Left lung (tissue), 14 donors: ENCODE measurements at places on chromosomes 16 and 17.
A peak's percentile ranks its signal among the peaks of the same experiment; 100 is the strongest.

GRCh38 chr17:57521606-57522005 lies 223.5 kb downstream of the CCDC182 start:
- no peak for DNase-seq

DNA sequence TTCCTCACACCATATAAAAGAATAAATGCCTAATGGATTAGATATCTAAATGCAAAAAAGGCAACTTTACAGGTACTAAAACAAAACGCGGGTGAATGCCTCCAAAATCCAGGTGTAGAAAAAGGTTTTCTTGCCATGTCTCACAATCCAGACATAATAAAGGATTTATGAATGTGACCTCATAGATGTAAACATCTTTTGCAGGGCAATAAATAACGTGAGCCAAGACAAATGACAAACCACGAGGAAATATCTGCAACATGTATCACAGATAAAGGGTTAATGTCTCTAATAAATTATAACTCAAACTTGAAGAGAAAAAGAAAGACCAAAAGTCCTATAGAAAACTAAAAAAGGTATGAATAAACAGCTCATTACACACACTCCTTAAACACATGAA lies 180.7 kb downstream of the PARN start:
- no peak for DNase-seq

DNA sequence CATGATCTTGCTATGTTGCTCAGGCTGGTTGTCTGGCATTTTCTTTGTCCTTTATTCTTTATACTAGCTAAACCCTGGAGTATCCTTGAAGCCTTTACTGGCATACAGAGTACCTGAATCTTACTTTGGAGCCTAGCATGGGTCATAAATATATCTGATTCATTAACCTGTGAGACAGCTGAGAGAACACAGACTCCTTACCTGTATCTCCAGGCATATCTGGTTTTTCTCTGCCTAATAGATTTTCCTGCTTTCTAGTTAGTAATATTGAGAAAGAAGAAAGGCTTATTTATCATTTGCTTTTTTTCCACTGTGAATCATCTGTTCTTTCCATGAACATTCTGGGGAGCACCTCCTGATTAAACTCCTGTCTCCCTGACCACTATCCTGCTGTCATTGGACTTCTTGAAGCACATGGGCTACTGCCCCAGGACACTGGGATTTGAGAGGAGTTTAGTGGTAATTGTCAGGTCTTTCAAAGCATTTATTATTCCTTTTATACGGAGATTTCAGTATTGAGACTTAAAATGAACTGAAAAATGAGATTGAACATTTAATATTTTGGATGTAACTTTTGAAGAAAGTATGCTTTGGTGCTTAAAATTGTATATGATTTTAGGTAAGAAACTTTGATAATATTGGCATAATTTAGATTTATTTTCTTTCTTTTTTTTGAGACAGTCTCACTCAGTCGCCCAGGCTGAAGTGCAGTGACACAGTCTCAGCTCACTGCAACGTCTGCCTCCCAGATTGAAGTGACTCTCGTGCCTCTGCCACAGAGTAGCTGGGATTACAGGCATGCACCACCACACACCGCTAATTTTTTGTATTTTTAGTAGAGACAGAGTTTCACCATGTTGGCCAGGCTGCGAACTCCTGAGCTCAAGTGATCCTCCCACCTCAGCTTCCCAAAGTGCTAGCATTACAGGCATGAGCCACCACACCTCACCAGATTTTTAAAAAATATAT lies 8.6 kb downstream of the PDP2 start:
- no peak for DNase-seq

GRCh38 chr17:7147772-7148171 lies 31.4 kb downstream of the ASGR1 start:
- no peak for DNase-seq

DNA sequence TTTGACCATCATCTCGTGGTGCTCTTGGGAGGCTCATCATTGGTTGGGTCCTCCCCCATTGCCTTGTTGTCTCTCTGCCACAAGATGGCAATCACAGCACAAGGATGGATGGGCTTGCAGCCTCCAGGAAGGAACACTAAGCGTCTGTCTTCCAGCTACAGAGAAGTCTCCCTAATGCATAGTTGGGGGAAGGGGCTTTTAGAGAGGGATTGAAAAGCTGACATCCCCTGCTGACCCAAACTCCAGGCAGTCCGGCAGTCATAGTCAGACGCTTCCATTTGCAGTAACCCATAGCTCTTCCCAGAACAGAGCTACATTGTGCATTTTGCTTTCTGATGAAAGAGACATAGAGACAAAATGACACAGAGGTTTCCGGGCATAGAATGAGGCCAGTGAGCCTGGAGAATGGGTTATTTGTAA lies 111.4 kb downstream of the UTP18 start:
- DNase-seq = peak; percentile 63

DNA sequence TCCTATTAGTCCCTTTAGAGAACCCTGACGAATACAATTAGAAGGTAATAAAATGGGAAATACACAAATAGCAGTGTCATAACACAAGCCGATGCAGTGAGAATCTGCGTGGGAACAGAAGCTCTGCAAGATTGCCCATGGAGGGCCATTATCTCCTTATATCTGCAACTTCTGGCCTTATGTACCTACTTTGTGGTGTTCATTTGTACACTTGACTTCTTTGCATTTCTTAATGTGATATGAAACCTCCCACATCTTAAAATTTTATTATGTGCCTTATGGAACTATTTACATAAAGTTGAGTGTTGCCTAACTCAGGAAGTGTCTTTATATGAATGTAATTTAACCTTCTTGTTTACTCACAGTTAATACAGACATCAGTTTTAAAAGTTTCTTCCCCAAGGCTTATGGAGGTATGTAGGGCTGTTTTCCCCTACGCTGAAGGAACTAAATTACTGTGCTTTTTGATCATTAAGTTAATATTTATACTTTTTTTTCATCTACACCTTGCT lies 10.1 kb upstream of the TANC2 start:
- DNase-seq = no peak

GRCh38 chr17:66426397-66427033 lies 124.1 kb downstream of the PRKCA start:
- no peak for DNase-seq

GRCh38 chr17:9144502-9145249 lies 123.4 kb downstream of the NTN1 start:
- no peak for DNase-seq

- no peak for DNase-seq
Measured at GRCh38 chr17:30376621-30377452, 1.9 kb upstream of the CPD start.

DNA sequence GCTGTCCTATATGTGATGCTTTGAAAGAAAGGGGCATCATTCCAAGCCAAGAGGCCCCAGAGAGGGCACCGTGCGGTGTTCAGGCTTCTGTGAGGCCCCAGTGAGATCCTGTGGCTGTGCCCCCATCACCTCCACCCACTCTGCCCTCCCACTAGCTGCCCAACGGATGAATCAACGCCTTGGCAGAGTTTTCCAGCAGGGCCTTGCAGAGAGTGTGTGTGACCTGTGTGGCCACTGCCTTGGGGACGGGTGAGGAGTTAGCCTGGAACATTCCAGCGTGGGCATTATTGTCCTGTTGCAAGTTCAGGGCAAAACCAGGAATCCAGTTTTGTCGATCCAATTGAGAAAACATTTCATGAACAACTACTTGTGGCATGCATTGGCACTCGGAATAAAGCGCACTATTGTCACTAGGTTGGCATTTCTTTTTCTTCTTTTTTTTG lies 53.7 kb downstream of the SF3B3 start:
- DNase-seq = no peak

- DNase-seq = peak; percentile 97
Measured at GRCh38 chr17:50209472-50210239, 8.2 kb upstream of the COL1A1 start.

GRCh38 chr17:79162012-79162963 lies 87.7 kb downstream of the ENGASE start:
- no peak for DNase-seq

- no peak for DNase-seq
Measured at GRCh38 chr17:80513892-80514291, 30.7 kb upstream of the RPTOR start.

DNA sequence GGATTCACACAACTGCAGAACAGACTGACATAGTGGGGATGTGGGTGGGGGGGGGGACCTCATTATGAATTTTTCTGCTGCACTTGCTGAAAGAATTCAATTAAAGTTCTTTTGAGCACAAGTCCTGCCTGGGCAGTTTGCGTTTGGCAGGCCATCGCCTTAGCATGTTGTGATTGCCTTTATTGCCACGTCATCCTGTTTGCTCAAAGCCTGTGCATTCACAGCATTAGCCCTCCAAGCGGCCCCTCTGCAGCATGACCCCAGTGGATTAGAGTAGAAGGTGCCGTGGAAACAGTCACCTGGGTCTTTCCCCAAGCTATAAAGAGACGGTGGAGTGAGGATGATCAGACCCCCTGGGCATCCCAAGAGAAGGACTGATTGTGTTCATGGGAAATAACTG lies 17.2 kb downstream of the MSI2 start:
- no peak for DNase-seq

- no peak for DNase-seq
Measured at GRCh38 chr17:50149091-50149416, 1.4 kb downstream of the PPP1R9B start.

DNA sequence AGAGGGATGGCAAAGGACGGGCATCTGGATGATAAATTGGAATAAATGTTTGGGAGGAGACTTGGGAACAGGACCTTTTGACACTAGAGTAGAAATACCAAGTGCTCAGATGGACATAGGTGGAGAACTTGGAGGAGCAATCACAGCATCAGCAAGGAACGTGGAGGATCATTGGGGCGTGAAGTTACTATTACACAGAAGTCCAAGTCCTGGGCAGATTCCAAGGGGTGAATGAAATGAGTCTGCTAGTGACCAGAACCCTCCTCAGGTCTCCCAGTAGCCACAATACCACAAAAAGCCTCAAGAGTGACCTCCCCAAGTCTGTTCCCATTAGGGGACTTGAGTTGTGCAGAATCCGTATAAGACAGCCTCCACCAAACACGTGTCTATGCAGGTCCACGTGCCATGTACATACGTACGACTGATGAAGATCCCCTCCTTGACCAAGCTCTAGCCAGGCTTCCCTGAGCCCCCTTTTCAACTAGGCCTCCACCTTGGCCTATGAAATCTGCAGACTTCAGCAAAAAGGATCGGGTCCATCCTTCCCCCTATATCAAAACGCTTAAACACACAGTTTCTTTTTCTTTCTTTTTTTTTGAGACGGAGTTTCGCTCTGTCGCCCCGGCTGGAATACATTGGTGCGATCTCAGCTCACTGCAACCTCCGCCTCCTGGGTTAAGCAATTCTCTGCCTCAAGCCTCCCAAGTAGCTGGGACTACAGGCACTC lies 2.2 kb downstream of the C17orf67 start:
- DNase-seq = no peak

- DNase-seq = no peak
Measured at GRCh38 chr16:49658531-49658930, 197.4 kb downstream of the ZNF423 start.

- DNase-seq = no peak
Measured at GRCh38 chr16:74811911-74812310, 37.3 kb upstream of the FA2H start.

DNA sequence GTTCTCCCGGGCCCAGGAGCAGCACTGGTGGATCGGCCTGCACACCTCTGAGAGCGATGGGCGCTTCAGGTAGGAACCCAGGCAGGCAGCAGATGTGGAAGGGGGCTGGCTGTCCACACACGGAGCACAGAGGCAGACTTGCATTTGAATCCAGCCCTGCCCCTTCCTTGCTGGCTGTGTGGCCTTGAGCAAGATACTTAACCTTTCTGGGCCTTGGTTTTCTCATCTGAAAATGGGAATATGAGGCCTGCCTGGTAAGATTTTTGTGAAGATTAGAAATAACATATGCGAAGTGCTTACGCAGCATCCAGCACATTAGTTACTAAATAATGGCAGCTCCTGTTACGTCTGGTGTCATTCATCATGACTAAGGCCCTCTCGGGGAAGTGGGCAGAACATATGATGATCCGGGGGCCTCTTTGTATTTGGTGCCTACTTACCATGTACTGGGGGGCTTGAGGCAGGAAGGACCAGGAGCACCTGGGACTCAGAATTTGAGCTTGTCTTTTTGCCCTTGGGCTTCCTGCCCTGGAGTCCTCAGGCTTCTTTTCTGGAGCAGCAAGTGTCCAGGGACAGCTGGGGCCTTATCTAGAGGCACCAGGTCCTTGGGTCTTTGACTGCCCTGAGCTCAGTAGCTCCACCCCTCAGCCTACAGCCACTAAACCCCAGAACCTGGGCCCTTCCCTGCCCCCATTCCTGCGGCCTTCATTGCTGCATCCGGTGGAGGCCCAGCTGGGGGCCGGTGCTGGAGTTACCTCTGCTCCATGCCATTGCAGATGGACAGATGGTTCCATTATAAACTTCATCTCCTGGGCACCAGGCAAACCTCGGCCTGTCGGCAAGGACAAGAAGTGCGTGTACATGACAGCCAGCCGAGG lies 53.8 kb downstream of the MRC2 start:
- no peak for DNase-seq

GRCh38 chr17:32936894-32937500 lies 9.0 kb downstream of the TMEM98 start:
- DNase-seq = peak; percentile 60

- DNase-seq = peak; percentile 94
Measured at GRCh38 chr16:88886845-88887521, 20.5 kb upstream of the PABPN1L start.

GRCh38 chr16:87484487-87485331 lies 8.1 kb downstream of the ZCCHC14 start:
- no peak for DNase-seq

DNA sequence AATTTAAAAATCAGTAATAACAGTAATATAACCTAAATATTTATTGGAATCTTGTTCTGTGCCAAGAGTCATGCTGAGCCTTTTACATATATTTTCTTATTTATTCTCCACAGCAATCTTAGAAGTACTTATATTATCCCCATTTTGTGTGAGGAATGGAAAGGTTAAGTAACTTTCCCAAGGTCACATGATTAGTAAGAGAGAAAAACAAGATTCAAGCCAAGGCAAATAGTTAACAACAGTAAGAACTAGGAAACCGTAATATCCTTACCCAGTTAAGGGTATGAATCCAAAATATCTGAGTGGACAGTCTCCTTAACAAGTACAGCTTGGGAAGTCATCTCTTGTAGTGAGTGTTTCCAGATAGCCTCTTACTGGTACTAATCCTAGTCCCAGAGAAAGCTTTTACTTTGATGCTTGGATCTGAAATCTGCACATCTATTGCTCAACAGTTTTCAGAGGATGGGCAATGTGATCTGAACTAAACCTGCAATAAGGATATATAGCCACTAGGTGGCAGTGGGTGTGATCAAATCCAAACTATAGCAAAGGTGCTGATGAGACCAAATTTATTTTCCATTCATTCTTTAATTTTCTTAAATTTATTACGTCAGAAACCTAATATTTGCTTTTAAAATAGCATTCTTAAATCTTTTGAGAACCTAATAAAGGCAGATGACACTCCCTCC lies 23.3 kb downstream of the SHISA6 start:
- no peak for DNase-seq

DNA sequence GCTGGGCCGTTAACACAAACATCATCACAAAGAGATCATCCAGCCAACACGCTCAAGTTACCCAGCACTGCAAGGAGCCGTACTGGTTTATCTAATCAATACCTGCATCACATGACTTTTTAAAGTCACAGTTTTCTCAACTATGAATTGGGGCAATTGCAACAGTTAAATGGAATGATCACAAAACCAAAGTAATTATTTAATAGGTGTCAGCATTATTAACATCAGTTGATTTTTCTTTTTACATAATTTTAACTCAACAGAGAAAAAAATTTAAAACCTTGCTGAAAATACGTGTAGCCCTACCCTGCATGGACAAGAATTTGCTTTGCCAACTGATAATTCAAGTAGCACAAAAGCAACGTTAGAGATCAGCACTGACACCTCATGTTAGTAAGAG lies 95.7 kb upstream of the SOX9 start:
- no peak for DNase-seq
